Esophagus muscularis mucosa (tissue), 4 donors: ENCODE measurements at places on chromosomes 12 and 14. TPM values are rescaled to one million over a fixed set of nuclear protein-coding genes. Genes with fewer than 3 reads are reported as not detected.

GRCh38 chr12:116656306-116656705 lies 81.6 kb downstream of the SPRING1 start:
- DNase-seq = no peak

The SUPT16H gene
- total RNA-seq = 59.1 TPM

DNA sequence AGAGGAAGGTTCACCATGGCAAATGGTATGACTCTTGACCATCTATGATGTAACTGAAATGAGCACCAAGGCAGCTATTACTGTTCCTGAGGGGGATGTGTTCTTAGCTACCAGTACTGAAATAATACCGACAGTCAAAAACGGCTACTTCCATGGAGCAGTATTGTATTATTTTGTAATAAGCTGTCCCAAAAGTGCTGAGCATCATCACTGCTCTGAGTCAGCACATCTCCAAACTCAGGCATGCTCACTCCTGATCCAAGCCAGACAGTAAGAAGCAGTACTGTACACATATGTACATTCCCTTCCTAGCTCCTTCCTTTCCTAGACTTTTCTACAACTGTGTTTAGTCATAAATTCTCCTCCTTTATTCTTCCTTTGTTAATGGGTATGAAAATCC lies 8.6 kb downstream of the VTI1B start:
- no peak for DNase-seq

GRCh38 chr12:3753544-3754284 lies 805 bp upstream of the CRACR2A start:
- DNase-seq = peak; percentile 92

The RPS6KA5 gene
- total RNA-seq = 30.8 TPM

DNA sequence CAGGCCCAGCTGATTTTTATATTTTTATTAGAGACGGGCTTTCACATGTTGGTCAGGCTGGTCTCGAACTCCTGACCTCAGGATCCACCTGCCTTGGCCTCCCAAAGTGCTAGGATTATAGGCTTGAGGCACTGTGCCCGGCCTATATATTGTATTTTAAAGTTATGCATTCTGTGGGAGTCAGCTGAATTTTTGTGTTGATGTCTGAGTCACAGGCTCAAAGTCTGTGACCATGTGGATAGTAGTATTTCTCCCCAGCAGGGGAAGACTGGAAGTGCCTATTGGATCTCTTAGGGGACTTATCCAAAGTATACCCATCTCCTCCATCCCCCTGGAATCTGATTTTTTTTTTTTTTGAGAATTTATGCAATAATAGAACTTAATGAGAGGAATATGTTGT lies 43.8 kb upstream of the ATF1 start:
- DNase-seq = no peak

The RAD51AP1 gene
- 1.4 TPM for total RNA-seq

- DNase-seq = no peak
These were observed 704 bp downstream of the ATP2B1 start for GRCh38 chr12:89707703-89708564.

The KLRF1 gene
- total RNA-seq = 0.66 TPM
